ENCODE measurements at places on chromosomes 1 and 21.

DNA sequence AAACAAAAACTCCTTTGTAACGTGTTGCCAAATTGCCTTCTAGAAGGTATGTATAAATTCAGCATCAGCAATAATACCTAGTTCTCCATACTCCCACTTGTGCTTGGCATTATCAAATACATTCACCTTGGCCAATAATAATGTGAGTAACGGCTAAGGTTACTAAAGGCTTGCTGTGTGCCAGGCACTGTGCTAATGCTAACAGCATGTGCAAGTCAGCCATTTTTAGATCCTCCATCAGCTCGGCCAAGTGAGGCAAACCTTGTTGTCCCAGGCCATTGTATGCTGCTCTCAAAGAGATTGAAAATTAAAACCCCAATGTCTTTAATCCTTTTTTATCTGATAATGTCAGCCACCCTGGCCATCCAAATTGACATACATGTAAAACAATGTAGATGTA is 48.1 kb downstream of the STYXL2 start:
- no peak overlapping the region for H3K27ac ChIP-seq
- no peaks in the 10 kb centered on the region for H3K36me3 ChIP-seq
- no peak overlapping the region for H3K4me3 ChIP-seq
- no peak for DNase-seq
- no peaks in the 10 kb centered on the region for H3K27me3 ChIP-seq

DNA sequence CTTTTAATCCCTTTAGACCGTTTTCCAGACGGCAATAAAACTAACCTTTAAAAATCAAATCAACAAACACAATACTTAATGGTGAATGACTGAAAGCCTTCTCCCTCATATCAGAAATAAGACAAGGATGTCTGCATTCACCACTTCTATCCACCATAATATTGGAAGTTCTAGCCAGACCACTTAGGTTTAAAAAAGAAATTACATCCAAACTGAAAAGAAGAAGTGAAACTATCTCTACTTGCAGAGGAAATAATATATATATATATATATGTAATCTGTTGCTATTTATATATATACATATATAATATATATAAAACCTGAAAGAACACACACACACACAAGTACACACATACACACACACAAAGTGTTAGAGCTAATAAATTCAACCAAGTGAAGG is 100.4 kb downstream of the BRINP3 start:
- H3K4me1 ChIP-seq: no peaks in the 10 kb centered on the region
- no peak overlapping the region for H3K4me3 ChIP-seq
- no peak overlapping the region for H3K27ac ChIP-seq

DNA sequence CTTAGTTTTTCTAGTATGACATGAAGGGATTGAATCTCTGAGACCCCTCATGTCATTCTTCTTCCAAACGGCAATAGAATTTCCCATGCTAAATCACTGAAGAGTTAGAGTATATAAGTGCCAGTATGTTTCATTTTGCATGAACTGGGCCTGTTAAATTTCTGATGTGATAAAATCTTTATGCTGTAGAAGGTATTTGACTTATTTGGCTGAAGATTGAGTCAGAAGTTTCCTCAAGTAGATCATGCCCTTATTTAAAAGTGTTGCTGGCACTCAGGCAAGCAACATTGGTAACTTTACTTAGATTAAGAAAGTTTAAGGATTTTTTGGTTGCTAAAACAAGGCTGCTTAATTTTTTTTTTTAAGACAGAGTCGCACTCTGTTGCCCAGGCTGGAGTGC is 13.3 kb downstream of the ATF6 start:
- peaks cover 3% of the 10 kb centered on the region for H3K4me1 ChIP-seq
- no peaks in the 10 kb centered on the region for H3K27me3 ChIP-seq
- no peak overlapping the region for H3K4me3 ChIP-seq
- H3K36me3 ChIP-seq: no peaks in the 10 kb centered on the region
- no peak for DNase-seq
- H3K27ac ChIP-seq: no peak overlapping the region

DNA sequence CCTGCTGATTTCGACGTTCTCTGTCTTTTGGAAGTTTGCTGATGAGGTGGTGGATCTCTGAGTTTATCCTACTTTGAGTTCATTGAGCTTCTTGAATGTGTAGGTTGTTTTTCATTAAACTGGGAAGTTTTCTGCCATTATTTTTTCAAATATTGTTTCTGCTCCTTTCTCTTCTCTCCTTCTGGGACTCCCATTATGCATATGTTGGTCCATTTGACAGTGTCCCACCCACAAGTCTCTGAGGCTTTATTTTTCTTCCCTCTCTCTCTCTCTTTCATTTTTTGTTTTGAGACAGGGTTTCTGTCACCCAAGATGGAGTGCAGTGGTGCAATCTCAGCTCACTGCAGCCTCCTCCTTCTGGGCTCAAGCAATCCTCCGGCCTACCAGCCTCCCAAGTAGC is 11.7 kb downstream of the TNFRSF18 start:
- no peaks in the 10 kb centered on the region for H3K4me1 ChIP-seq
- no peaks in the 10 kb centered on the region for H3K27me3 ChIP-seq
- no peak overlapping the region for H3K4me3 ChIP-seq
- no peaks in the 10 kb centered on the region for H3K36me3 ChIP-seq
- peak; percentile 18 for DNase-seq

- H3K36me3 ChIP-seq: no peaks in the 10 kb centered on the region
- no peak for DNase-seq
- no peak overlapping the region for H3K4me3 ChIP-seq
- H3K27me3 ChIP-seq: no peaks in the 10 kb centered on the region
Observed at GRCh38 chr1:20868263-20868662, 81.2 kb upstream of the HP1BP3 start.

- H3K27me3 ChIP-seq: no peaks in the 10 kb centered on the region
- DNase-seq: no peak
- peaks cover 19% of the 10 kb centered on the region for H3K36me3 ChIP-seq
- H3K4me1 ChIP-seq: no peaks in the 10 kb centered on the region
- no peak overlapping the region for H3K27ac ChIP-seq
- no peak overlapping the region for H3K4me3 ChIP-seq
Observed at GRCh38 chr1:226382030-226382429, 25.9 kb downstream of the PARP1 start.
